ENCODE measurements at places on chromosomes 6 and 20.

- DNase-seq: no peak
Measured at GRCh38 chr6:43455531-43456428, at the start of gene DLK2. TSS of gene DLK2 (minus strand) at chr6:43455548. CDS start at chr6:43454825, 723 bp downstream.

GRCh38 chr6:150373260-150373701, 4.5 kb downstream of the IYD start:
- DNase-seq: no peak

DNA sequence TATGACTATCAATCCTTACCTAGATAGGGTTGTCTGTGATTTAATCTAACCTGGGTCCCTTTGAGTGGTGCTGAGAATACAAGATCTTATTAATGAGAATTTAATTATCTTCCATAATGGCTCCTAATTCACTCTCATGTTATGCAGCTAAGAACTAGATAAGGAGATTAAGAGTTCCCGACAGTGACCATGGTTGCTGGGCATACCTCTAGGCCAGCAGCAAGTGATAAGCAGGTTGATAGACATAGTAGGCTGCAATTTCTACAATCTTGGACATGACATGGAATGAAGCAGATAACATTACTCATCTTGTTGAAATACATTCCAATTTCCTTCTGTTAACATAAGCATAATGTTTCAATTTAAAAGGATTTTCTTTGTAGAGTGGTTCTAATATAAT, 27.1 kb downstream of the SPACA1 start:
- DNase-seq: no peak

DNA sequence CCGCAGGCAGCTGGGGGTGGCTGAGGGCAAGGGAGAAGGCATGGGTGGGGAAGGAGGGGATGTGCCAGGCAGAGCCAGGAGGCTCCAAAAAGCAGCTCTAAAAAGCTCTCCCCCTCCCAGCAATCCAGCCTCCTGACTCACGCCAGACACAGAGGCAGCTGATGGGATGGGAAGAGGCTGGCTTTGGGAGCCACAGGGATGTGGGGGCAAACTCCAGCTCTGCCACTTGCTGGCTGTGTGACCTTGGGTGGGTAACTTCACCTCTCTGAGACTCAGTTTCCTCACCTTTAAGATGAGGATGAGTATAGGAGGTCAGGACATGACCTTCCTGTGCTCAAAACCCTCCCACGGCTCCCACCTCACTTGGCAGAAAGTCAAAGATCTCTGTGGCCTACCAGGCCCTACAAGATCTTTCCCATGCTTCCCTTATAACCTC, 148.9 kb downstream of the CEBPB start:
- DNase-seq: no peak

- no peak for DNase-seq
Measured at GRCh38 chr6:84003131-84003530, 30.4 kb upstream of the MRAP2 start.

- DNase-seq: peak; percentile 6
Measured at GRCh38 chr6:34953061-34954025, 64.3 kb downstream of the ANKS1A start.

Data from HCT116 (cell line).